H7 (cell line): ENCODE measurements at places on chromosomes 1 and 21. TPM values are rescaled to one million over a fixed set of nuclear protein-coding genes. Genes with fewer than 3 reads are reported as not detected.

MX2 gene
- 0.45 and 2.1 TPM in 2 replicates for total RNA-seq

BATF3 gene
- total RNA-seq, result 2.5 and 5.8 TPM in 2 replicates

COL6A2 gene
- total RNA-seq, result 127 and 143 TPM in 2 replicates

FAM163A gene
- total RNA-seq, result 0.10 and 0.11 TPM in 2 replicates

TRIM46 gene
- total RNA-seq, result 9.9 and 11.1 TPM in 2 replicates

CLDN14 gene
- not detected in 2 replicates for total RNA-seq

SPRR2A gene
- not detected in 2 replicates for total RNA-seq

PTPN7 gene
- 0.24 and 0.55 TPM in 2 replicates for total RNA-seq

DSCAM gene
- total RNA-seq, result 0.41 and 0.66 TPM in 2 replicates

CD1C gene
- not detected in 2 replicates for total RNA-seq

KCNAB2 gene
- 6.6 and 8.4 TPM in 2 replicates for total RNA-seq

APOBEC4 gene
- not detected in 2 replicates for total RNA-seq

OLIG2 gene
- 0.17 and 0.67 TPM in 2 replicates for total RNA-seq

REN gene
- total RNA-seq, result not detected in 2 replicates

CD53 gene
- 0.14 and 0.26 TPM in 2 replicates for total RNA-seq

PTGS2 gene
- total RNA-seq, result 0.38 and 1.7 TPM in 2 replicates

DENND2C gene
- 1.7 and 2.1 TPM in 2 replicates for total RNA-seq

OR2T35 gene
- total RNA-seq, result not detected in 2 replicates

CREB3L4 gene
- total RNA-seq, result 58.2 and 81.2 TPM in 2 replicates

ADAM30 gene
- total RNA-seq, result not detected in 2 replicates

TEKT2 gene
- 1.0 and 1.2 TPM in 2 replicates for total RNA-seq

TAF12 gene
- total RNA-seq, result 72.3 and 78.8 TPM in 2 replicates

POTED gene
- not detected in 2 replicates for total RNA-seq
